ENCODE measurements at places on chromosomes 6 and 20. TPM values are rescaled to one million over a fixed set of nuclear protein-coding genes. Genes with fewer than 3 reads are reported as not detected.

Gene RIPPLY2
- total RNA-seq: not detected

Gene PBOV1
- not detected for total RNA-seq

Gene ARID1B
- total RNA-seq: 81.2 TPM

Gene C6orf58
- not detected for total RNA-seq

Gene CGAS
- total RNA-seq: 5.3 TPM

Gene IMPG1
- total RNA-seq: not detected

Gene UBD
- total RNA-seq: not detected

Gene CHMP4B
- total RNA-seq: 111 TPM

Gene MTO1
- 17.9 TPM for total RNA-seq

- DNase-seq: no peak
- H3K4me3 ChIP-seq: no peak overlapping the region
- no peaks in the 10 kb centered on the region for H3K36me3 ChIP-seq
Measured at GRCh38 chr6:108728826-108729225, 119.4 kb upstream of the ARMC2 start.

DNA sequence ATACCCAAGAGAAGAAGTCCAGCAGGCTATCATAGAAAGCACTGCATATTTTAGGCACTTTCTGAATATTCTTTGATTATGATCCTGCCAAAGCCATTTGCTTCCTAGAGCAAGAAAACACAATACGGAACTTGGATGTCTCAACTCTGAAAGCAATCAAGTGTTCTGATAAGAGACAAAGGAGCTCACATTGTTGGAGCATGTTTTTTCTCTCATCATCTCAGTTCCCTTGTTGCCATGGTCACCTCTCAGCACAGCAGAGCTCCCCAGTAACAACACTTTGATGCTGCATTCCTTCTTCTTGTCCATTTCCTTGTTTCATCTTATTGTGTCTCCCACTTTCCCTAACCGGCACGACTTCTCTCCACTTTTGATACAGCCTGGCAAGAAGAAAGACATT lies 168.7 kb upstream of the FUT9 start:
- no peaks in the 10 kb centered on the region for H3K27me3 ChIP-seq
- H3K4me1 ChIP-seq: no peaks in the 10 kb centered on the region
- H3K4me3 ChIP-seq: no peak overlapping the region
- no peak overlapping the region for H3K27ac ChIP-seq
- DNase-seq: no peak
- no peaks in the 10 kb centered on the region for H3K36me3 ChIP-seq

GRCh38 chr6:15399641-15400470 lies 154.0 kb downstream of the JARID2 start:
- H3K27me3 ChIP-seq: no peaks in the 10 kb centered on the region
- peaks cover 33% of the 10 kb centered on the region for H3K4me1 ChIP-seq
- peak overlapping the region; percentile 55 for H3K27ac ChIP-seq
- H3K4me3 ChIP-seq: peak overlapping the region; percentile 41

- H3K4me3 ChIP-seq: no peak overlapping the region
- no peak overlapping the region for H3K27ac ChIP-seq
- H3K4me1 ChIP-seq: no peaks in the 10 kb centered on the region
- H3K27me3 ChIP-seq: no peaks in the 10 kb centered on the region
- no peak for DNase-seq
- no peaks in the 10 kb centered on the region for H3K36me3 ChIP-seq
Measured at GRCh38 chr6:20416567-20417345, 15.1 kb downstream of the E2F3 start.

DNA sequence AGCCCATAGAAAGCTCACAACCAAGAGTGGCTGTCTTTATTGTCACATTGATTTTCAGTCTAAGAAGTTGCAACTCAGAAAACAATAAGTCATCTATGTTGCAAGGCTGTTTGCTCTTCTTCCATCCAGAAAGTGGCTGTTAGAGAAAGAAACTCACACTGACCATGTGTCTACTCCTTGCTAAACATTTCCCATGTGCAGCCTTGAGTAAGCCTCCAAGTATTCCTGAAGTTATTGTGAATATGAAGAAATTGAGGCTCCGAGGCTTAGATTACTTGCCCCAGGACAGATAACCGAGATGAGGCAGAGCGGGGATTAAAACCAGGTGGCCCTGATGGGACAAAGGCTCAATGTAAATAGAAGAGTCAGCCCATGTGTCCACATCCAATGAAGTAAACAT lies 105.0 kb downstream of the SPTLC3 start:
- H3K4me3 ChIP-seq: no peak overlapping the region
- H3K4me1 ChIP-seq: no peaks in the 10 kb centered on the region
- no peak for DNase-seq
- no peak overlapping the region for H3K27ac ChIP-seq
- H3K27me3 ChIP-seq: no peaks in the 10 kb centered on the region
- H3K36me3 ChIP-seq: no peaks in the 10 kb centered on the region

- no peak overlapping the region for H3K4me3 ChIP-seq
- DNase-seq: no peak
- no peaks in the 10 kb centered on the region for H3K36me3 ChIP-seq
- H3K27ac ChIP-seq: no peak overlapping the region
- no peaks in the 10 kb centered on the region for H3K27me3 ChIP-seq
Measured at GRCh38 chr20:37378420-37378784, 32.5 kb downstream of the SRC start.

DNA sequence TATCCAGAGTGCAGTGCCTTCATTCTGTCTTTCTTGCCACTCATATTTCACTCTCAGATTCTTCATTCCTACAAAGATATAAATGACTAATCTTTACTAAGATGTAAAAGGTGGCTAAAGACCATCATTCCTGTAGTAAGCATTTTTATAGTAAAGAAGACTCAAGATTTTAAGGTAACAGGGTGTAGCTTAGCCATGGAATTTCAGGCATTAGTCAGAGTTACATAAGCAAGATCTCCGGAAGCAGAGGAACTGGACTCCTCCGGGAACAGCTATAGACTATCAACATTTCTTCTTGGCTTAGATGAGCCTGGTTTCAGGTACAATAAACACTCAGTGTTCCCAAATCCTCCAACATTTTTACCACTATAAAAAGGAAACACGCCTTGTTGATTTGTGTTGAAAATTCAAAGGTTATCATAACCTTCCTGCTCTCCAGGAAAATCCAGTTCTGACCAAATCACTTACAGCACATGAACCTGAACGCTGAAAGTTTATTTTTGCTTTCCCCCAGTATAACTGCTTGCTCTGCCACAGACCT lies 23.7 kb downstream of the SERPINB1 start:
- H3K27me3 ChIP-seq: no peaks in the 10 kb centered on the region
- H3K36me3 ChIP-seq: no peaks in the 10 kb centered on the region
- H3K27ac ChIP-seq: peak overlapping the region; percentile 39
- H3K4me3 ChIP-seq: no peak overlapping the region
- H3K4me1 ChIP-seq: peaks cover 17% of the 10 kb centered on the region

DNA sequence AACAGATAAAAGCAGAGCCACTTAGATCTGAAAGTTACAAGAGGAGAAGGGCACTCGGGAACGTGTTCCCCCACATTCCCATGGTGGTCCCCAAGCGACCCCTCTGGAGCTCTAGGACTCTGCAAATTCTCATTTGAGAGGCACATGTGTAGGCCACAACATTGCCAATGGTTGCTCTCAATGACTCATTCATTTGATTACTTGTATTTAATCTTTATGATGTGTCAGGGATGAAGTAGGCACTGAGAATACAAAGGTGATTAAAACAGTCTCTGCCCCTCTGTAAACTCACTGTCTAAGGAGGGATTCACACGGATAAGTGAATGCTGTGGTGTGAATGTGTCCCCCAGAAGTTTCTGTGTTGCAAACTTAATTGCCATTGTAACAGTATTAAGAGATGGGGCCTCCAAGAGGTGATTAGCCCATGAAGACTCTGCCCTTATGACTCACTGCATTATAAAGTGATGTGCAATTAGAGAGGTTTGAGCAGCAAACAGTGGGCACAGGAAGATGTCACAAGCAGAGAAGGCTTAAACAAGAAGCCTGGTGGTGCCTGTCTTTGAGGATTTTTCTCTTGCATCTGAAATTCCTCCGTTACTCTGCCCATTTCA lies 34.0 kb upstream of the TRAM2 start:
- H3K27ac ChIP-seq: no peak overlapping the region
- H3K4me3 ChIP-seq: no peak overlapping the region
- DNase-seq: no peak
- no peaks in the 10 kb centered on the region for H3K27me3 ChIP-seq

DNA sequence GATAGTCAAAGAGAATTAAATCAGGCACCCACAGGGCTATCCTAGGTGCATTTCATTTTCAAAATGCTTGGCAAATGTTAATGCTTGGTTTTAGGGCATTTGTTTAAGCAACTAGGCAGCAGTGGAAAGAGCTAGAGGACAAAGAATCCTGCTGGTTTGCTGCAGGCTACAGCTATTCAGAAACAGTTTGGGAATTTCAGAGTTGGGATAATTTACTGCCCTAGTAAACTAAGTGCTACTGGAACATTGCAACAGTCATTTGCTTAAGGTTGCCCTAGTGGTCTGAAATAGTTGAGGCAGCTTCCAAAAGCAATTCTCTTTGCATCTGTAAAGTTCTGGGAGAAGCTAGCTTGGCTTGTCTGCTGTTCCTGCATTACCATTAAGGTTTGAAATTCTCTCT lies 312.7 kb downstream of the LAMA2 start:
- no peaks in the 10 kb centered on the region for H3K27me3 ChIP-seq
- DNase-seq: no peak
- no peak overlapping the region for H3K4me3 ChIP-seq

- H3K4me1 ChIP-seq: no peaks in the 10 kb centered on the region
- H3K27ac ChIP-seq: no peak overlapping the region
- no peak overlapping the region for H3K4me3 ChIP-seq
- H3K36me3 ChIP-seq: no peaks in the 10 kb centered on the region
- no peak for DNase-seq
Measured at GRCh38 chr20:9332791-9333479, 181.5 kb upstream of the LAMP5 start.

DNA sequence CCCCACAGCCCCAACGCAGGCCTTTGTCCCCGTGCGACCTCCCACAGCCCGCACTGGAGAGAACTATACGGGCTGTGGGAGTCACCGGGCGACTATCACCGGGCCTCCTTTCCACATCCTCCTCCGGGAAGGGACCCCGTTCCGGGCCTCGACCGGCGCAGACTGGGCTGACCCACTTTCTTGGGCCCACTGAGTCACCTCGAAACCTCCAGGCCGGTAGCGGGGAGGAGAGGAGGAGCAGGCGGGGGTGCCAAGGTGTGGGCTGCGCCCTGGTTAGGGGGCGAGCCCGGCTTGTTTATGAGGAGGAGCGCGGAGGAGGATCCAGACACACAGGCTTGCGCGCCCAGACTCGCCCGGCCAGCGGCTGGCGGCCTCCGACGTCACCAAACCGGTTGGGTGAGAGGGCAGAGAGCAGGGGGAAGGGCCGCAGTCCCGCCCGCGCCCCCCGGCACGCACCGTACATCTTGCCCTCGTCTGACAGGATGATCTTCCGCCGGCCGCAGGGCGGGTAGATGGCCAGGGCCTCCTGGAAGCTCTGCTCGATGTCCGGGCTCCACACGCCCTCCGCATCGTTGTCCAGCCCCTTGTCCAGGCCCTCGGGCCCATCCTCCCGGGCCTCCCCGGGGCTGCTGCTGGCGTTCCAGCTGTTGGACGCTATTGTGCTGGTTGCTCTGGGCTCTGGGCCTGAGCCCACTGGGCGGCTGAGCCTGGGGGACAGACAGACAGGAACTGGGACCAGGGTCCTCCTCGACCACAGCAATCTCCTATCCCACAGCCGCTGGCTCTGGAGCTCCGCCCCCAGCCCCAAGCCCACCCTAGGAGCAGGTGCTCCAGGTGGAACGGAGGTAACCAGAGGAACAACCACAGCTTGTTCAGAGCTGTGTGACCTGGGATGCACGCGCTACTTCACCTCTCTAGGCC lies 10.6 kb downstream of the TEAD3 start:
- peak overlapping the region; percentile 100 for H3K27ac ChIP-seq
- H3K4me3 ChIP-seq: peak overlapping the region; percentile 34
- no peaks in the 10 kb centered on the region for H3K27me3 ChIP-seq
- DNase-seq: peak; percentile 86
- H3K4me1 ChIP-seq: peaks cover 69% of the 10 kb centered on the region

DNA sequence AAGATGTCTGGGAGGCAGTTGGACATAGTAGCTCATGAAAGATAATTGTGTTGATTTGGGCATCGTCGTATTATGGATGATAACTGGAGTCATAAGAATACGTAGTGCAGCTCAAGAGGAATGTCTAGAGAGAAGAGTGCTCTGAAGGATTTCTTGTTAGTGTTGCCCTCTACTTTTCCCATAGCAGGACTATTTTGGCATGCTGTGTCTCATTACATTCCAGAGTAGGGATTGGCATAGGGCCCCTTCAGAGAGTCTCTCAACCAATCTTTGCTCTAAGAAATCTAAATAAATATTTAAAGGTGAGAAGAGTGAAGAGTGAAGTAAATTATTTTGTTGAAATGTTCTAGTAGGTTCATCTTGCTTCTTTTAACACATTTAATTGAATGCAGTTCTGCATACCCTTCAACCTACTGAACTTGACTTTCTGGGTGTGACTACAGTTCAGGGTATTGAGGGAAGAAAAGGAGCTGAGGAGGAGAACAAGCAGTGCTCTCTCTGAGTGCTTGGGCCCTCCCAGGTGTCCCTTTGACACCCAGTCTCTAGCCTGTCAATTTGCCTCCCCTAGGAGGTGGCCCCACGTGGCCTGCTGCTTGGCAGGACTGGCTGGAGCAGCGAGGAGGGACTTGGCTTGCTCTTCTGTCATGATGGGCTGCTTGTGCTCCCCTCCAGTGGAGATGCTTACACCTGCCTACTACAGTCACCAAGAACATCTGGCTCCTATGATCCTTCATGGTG lies 33.3 kb downstream of the SOBP start:
- peaks cover 6% of the 10 kb centered on the region for H3K4me1 ChIP-seq
- no peak overlapping the region for H3K27ac ChIP-seq
- no peak for DNase-seq
- no peak overlapping the region for H3K4me3 ChIP-seq
- H3K36me3 ChIP-seq: no peaks in the 10 kb centered on the region

DNA sequence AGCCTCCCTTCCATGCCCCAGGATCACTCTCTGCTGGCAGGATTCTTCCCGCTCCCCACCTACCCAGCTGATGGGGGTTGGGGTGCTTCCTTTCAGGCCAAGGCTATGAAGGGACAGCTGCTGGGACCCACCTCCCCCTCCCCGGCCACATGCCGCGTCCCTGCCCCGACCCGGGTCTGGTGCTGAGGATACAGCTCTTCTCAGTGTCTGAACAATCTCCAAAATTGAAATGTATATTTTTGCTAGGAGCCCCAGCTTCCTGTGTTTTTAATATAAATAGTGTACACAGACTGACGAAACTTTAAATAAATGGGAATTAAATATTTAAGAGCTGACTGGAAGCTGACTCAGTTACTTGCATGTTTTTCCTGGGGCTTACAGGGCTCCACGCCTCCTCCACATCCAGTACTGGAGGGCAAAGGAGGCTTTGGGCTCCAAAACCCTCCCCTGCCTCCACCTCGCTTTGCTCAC lies 24.3 kb upstream of the FANCE start:
- no peak overlapping the region for H3K4me3 ChIP-seq
- H3K27me3 ChIP-seq: no peaks in the 10 kb centered on the region
- H3K4me1 ChIP-seq: no peaks in the 10 kb centered on the region
- no peak for DNase-seq
- no peak overlapping the region for H3K27ac ChIP-seq

DNA sequence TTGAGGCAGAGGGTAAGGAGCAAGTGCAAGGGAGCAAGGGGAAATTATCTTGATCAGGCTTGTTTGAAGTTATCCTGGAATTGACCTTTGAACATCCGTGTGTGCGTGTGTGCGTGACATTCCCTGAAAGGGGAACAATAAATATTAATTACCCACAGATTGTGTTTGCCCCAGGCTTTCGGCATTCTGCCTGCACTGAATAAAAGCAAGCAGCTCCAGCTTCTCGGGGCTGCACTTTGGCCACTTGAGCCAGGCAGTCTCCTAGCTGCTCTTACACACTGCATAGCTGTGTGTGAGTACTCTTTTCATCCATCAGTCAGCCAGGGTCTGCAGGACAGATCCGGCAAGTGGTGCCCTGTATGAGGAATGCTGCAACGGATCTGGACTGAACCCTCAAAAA lies 107.7 kb upstream of the BTN3A2 start:
- H3K4me3 ChIP-seq: no peak overlapping the region
- no peaks in the 10 kb centered on the region for H3K27me3 ChIP-seq
- H3K36me3 ChIP-seq: no peaks in the 10 kb centered on the region
